ENCODE measurements at places on chromosomes 7 and 10. TPM values are rescaled to one million over a fixed set of nuclear protein-coding genes. Genes with fewer than 3 reads are reported as not detected.

MBL2 gene
- not detected for polyA plus RNA-seq

GRCh38 chr7:118111347-118111746, 72.6 kb upstream of the LSM8 start:
- no peaks in the 10 kb centered on the region for H3K27me3 ChIP-seq
- H3K27ac ChIP-seq, result no peak overlapping the region
- no peak for DNase-seq
- no peak overlapping the region for H3K4me3 ChIP-seq

DNA sequence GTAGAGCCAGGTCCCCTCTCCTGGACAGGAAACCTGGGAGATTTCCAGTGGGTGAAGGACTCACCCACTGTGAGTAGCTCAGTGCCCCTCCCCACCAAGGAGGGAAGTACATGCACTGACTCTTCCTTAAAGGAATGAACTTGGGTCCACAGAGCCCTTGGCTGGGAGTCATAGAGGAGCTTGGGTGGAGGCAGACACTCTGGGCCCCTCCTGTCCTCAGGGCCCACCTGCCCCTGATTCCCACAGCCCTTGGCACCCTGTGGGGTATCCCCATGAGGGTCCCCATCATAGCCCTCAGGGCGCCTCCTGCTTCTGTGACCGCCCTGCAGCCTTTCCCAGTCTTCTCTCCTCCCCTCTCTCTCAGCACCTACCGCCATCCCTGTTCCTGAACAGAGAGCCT, 3.7 kb downstream of the EN2 start:
- H3K27ac ChIP-seq, result no peak overlapping the region
- no peak for DNase-seq
- H3K27me3 ChIP-seq, result peaks cover 73% of the 10 kb centered on the region
- H3K4me1 ChIP-seq, result no peaks in the 10 kb centered on the region
- no peak overlapping the region for H3K4me3 ChIP-seq

DNA sequence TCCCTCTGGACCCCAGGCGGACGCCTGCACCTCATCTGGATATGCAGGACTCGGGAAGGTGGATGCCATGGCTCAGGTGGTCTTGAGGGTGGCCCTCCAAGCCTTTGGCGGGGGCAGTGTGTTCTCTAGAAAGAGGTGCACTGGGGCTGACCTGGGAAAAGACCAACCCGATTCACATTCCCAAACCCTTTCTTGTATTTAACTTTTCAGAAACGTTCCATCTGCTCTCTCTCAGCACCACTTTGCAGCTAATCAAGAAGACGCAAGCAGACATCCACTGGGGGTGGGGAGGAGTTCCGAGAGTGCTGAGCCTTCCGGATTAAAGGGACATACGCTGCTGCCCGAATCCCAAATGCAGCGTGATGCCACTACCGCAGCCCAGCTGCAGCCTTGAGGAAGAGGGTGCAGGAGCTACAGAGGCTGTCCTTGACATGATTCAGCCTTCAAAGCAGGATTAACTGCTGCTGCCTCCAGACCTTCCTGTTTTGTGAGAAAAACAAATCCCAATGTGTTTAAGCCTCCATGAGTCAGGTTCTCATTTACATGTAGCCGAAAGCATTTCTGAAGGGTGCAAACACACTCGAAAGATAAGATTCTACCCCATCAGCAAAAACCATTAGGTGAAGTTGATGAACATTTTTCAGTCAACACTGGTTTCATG, 39.9 kb downstream of the RBM17 start:
- DNase-seq, result no peak
- H3K27ac ChIP-seq, result no peak overlapping the region
- H3K27me3 ChIP-seq, result no peaks in the 10 kb centered on the region
- H3K4me1 ChIP-seq, result no peaks in the 10 kb centered on the region
- H3K4me3 ChIP-seq, result no peak overlapping the region
